Hematopoietic multipotent progenitor cell treated with erythropoietin and hydrocortisone succinate and interleukin-3 and kit ligand, for 4 days (in vitro differentiated cells): ENCODE measurements at places on chromosomes 4 and X.

- DNase-seq: peak; percentile 48
Measured at GRCh38 chr4:176123710-176124407, 58.2 kb downstream of the WDR17 start.

DNA sequence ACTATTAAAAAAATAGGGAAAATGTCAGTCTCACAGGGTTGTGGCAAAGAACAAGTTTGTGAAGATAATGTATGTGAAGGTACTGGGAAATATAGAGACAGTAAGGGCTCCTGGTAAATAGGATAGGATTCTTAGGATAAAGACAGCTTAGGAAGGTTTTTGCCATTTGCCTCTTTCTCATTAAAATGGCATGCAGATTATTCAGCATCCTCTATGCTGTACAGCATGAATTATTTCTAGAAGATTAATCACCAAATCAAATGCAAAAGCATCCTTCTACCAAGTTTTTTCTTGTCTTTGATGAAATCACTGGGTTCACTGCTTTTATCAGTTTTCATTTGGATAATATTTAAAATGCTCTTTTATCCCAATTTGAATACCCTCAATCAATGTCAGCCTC is 142.8 kb downstream of the NDST3 start:
- DNase-seq: no peak

DNA sequence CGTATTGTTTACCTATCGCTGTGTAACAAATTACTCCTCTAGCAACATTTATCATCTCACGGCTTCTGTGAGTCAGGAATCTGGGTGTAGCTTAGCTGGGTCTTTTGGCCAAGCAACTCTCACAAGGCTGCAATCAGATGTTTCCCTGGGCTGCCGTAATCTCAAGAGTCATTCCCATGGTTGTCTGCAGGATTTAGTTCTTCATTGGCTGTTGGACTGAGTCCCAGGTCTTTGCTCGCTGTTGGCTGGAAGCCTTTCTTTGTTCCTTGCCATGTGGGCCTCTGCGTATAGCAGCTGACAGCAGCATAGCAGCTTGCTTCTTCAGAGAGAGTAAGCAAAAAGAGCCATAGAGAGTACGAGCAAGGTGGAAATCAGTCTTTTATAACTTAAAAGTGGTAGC is 16.8 kb downstream of the POLR2B start:
- no peak for DNase-seq

DNA sequence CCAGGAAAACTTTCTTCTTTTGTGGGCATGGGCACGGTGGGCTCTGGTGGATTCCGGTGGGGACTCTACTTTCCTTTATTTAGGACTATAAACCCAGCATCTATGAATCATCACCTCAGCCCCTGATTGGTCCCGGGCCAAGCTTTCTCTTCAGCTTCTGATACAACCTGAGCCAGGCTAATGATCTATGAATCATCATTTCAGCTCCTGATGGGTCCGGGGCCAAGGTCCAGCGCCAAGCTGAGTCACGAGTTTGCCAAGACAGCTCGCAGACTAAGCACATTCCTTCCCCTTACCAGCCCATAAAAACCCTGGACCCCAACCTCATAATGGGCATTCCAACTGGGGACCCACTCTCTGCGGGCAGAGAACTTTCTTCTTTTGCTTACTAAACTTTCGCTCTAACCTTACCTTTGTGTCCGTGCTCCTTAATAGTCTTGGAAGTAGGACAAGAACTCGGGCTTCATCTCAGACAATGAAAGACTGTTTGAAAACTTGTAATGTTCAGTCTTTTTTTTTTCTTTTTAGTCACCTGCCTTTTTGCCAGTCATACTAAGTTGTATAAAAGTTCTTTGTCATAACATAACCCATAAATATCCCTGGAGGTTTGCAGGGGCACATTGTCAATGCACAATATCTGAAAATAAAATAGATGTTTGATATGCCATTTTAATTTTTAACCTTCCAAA is 904.9 kb upstream of the EPHA5 start:
- no peak for DNase-seq

GRCh38 chr4:911221-911751 is 20.8 kb downstream of the GAK start:
- DNase-seq: no peak
